T-helper 1 cell (primary cell): ENCODE measurements at places on chromosomes 1 and 21.

DNA sequence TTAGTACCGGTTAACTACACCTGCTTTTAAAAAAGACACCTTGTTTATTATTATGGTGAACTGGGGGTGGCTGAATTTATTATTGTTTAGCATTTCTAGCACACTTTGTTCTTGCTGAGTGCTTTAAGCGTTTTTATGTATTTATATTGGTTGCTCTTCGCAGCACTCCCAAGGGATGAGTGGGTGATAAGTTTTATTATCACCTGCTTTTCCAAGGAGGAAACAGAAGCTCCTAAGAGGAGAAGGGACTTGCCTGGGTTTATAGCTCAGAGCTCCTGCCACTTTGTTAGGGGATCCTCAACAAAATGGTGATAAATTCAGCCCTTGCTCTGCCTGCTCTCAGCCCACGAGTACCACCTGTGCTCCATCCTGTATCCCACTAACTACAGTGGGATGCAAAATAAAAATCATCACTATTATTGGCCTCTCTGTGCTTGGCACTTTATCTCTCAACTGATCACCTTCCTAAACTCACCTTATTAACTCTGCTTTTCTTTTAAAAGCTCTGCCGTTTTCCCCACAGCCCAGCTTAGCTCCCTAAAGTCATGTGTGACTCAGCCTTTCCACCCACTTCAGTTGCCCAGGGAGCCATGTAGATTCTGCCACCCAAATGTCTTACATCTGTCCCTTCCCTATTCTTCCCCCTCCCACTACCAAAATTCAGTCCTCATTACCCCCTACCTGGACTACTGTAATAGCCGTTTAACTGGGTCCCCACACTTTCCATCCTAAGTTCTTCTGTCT, 44.5 kb downstream of the BCL9 start:
- DNase-seq: no peak

DNA sequence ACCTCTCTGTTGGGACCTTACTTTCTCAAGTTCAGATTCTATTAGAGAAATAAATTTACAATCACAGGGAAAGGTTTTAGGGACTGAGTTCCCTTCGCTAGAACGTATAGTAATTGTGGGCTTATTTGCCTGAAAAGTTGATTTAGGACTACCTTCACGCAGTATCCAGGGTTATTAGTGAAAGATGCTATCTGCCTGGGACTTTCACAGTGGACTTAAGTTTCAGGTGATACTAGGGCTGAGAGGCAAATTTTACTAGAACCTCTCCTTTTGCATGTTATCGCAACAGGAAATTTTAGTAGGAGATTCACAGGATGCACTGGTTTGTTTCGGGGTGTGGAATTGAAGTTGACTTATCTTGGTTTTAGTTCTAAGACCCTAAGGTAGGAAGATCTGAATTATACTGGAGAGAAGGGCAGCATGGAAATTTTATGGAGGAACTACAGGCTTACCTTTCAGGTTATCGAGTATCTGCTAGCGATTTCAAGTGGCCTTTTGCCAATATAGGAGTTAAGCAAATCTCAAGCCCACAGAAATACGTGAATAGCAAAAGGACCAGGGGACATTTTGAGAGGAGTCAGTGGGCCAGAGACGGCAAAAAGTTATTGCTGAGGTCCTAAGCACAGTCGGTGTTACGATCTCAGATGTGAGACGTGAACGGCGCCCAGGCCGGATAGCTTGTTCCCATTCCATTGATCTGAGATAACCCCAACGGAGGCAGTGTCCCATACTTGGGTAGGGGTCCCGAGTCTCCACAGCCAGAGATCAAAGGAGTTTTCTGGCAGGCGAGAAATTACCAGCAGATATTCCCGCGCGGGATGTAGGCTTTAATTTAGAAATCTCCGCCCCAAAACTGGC, 723 bp upstream of the GNAI3 start:
- peak; percentile 45 for DNase-seq

GRCh38 chr1:38528623-38529022, 330.9 kb downstream of the RRAGC start:
- DNase-seq: no peak

- DNase-seq: no peak
Measured at GRCh38 chr1:229325853-229326487, 16.9 kb downstream of the CCSAP start.

- no peak for DNase-seq
Measured at GRCh38 chr1:161817176-161817730, 51.1 kb downstream of the ATF6 start.

DNA sequence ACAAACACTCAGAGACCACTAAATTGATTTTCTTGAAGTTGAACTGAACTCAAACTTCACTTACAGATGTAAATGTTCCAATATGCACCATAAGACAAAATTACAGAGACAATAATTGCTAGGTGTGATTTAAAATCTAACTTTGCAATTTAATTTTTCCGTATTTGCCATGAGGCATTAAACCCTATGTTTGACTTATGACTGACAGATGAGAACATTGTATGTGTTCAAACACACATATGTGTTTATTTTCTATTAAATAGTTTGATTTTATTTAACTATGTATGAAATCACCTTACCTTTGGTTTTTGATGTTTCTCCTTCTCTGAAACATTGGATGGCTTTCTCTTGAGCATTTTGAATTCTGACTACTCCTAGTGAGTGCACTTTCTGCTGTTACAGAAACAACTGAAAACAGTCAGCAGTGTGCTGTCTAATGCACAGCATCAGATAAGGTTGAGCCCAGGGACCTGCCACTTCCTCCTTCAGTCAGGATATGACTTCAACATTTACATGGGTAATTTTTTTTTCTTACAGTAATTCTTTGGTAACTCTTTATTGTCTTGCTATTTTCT, at the start of gene SAMSN1:
Gene SAMSN1 (minus strand): TSS at position 410 of the 575 bp plus-strand sequence. CDS start 54 bp downstream, at position 356.
- DNase-seq: peak; percentile 30

DNA sequence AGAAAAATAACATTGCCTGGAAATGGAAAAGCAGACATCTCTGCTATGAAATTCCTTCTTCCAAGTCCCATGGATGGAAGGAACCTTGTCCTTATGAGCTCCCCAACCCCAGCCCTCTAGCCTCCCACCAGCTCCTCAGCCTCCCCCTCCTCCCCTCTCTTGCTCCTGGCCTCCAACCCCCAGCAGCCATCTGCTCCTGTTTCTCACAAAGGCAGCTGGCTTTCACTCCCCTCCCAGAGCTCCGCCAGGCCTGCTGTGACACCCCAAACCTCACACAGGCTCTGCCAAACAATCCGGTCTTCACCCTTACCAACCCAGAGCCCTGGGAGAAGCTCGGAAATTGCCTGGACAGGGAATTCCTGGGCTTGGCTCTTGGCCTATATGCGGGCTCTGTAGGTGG, 69.2 kb downstream of the KLHDC7A start:
- no peak for DNase-seq

DNA sequence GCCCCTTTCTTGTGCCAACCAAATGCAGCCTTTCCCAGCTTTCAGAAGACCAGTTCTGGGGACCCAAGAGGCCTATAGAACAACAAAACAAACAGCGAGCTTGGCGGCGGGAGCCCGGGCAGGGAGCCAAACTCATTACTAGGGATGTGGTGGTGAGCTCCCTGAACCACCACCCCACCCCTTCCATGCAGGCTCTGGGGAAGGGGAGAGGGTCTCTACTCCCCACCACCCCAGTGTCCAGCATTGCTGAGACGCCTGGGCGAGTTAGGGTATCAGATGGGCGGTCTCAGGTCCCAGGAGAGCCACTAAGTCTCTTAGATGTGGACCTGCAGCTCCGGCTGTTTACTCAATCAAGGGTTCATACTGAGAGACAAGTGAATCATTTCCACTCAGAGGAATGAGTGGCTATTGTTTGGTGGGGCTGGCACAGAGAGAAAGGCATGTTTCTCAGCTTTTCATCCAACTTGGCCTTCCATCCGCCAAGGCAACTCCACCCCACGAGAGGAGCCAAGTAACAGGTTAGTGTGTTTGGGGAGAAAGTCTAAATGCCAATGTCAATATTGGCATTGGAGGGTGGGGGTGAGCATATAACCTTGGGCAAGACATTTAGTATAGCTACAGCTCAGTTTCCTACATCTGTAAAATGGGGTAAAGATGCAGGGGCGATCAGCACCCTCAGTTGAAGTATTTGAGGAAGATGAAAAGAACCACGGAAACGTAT, 40.9 kb downstream of the PLXNA2 start:
- no peak for DNase-seq

GRCh38 chr1:213997038-213997771, 9.4 kb downstream of the PROX1 start:
- DNase-seq: no peak

- DNase-seq: no peak
Measured at GRCh38 chr1:243798726-243799125, 51.3 kb downstream of the AKT3 start.

- no peak for DNase-seq
Measured at GRCh38 chr1:236301958-236302335, 20.2 kb upstream of the ERO1B start.

DNA sequence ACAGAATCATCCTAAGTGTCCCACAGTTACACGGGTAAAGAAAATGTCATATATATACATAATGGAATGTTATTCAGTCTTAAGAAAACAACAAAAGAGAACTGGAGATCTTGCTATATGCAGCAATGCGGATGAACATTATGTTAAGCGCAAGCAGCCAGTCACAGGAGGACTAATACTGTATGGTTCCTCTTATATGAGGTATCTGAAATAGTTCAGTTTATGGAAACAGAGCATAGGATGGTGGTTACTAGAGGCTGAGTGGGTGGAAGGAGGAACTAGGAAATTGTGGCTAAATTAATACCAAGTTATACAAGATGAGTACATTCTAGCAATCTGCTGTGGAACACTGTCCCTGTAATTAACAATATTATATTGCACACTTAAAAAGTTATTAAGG, 834.3 kb downstream of the KCNT2 start:
- DNase-seq: no peak
